ENCODE measurements at places on chromosomes 3 and 15.
A peak's percentile ranks its signal among the peaks of the same experiment; 100 is the strongest.

DNA sequence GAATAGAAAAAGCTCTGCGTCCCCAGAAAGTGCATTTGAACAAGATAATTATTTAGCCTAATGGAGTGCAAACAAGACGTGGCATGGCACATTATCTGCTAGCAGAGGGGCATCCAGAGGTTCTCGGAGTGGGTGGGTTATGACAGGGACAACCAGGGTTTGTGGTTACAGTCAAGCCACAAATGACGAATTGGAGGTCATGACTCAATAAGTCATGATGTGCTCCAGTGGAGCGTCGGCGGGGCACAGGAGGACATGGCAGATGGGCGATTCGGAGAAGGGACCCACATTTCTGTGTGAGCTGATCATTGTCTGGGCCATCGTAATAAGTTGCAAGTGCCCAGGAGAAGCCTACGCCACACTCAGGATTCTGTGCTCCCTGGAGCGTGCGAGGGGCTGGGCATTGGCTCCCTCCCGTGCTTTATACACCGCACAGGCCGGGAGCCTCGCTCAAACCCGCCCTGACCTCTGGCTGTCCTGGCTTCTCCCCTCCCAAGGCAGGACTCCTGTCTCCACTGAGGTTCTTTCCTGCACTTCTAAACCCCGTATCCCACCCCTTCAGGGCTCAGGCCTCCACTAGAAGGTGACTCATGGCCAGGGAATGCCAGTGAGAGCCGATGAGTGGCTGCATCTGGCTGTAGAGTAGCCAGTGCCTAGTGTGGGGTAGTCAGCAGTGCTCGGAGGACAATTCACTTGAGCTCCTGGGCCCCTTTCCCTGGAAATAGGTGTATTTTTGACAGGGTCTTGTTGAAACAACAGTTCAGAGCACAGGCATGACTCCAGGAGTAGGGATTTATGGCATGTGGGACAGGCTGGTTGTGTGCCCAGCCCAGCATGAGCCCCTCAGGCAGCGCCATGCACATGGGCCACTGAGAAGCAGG, 67.4 kb downstream of the GRIP2 start:
- no peak overlapping the region for H3K4me3 ChIP-seq
- no peak for DNase-seq
- H3K4me1 ChIP-seq, result peaks cover 14% of the 10 kb centered on the region
- H3K27ac ChIP-seq, result peak overlapping the region; percentile 56
- peaks cover 27% of the 10 kb centered on the region for H3K36me3 ChIP-seq

GRCh38 chr3:73786321-73786807, 161.6 kb upstream of the PDZRN3 start:
- no peaks in the 10 kb centered on the region for H3K27me3 ChIP-seq
- H3K4me1 ChIP-seq, result peaks cover 18% of the 10 kb centered on the region
- H3K27ac ChIP-seq, result no peak overlapping the region
- no peaks in the 10 kb centered on the region for H3K36me3 ChIP-seq
- no peak for DNase-seq

DNA sequence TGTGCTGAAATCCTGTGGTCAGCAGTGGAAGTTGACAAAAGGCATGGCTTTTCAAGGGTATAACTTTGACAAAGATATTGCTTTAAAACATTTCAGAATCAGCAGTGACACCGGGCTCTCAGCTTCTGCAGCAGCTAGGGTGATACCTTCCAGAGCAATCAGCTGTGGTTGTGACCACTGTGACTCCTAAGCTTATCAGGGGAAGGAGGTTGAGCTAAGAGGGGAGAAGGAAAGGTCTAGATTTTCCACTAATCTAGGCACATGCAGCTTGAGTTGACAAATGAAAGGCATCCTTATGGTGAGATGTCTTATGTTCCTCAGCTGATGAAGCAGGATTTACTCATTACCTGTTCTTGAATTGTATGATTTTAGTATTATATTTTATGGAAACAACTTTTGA, 16.3 kb upstream of the LRRFIP2 start:
- no peaks in the 10 kb centered on the region for H3K4me1 ChIP-seq
- peaks cover 2% of the 10 kb centered on the region for H3K27me3 ChIP-seq
- no peak for DNase-seq
- no peaks in the 10 kb centered on the region for H3K36me3 ChIP-seq
- no peak overlapping the region for H3K27ac ChIP-seq

- no peak for DNase-seq
- no peak overlapping the region for H3K4me3 ChIP-seq
- no peaks in the 10 kb centered on the region for H3K27me3 ChIP-seq
- H3K27ac ChIP-seq, result no peak overlapping the region
These were observed 16.6 kb downstream of the MASP1 start for GRCh38 chr3:187274977-187275338.

DNA sequence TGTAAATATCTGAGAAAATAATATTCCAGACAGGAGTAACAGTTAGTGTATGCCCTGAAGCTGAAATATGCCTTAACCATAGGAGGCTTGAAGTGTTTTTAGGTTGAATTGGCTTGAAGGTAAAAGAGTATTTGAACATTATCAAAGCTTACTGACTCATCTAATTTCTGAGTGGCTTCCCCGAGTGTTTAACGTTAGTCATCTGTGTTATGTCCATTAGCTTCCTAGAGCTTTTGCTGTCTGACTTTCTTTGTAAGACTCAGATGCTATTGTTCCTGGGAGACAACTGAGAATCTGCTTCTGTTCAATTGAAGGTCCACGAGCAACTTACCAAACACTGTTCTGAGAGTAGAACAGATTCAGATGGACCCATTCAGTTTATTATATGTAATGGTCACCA, 656.8 kb upstream of the NECTIN3 start:
- H3K4me3 ChIP-seq, result no peak overlapping the region
- H3K4me1 ChIP-seq, result no peaks in the 10 kb centered on the region
- no peak for DNase-seq
- H3K27ac ChIP-seq, result no peak overlapping the region

- peaks cover 50% of the 10 kb centered on the region for H3K4me1 ChIP-seq
- H3K27me3 ChIP-seq, result no peaks in the 10 kb centered on the region
- peak overlapping the region; percentile 36 for H3K27ac ChIP-seq
- DNase-seq, result no peak
These were observed 1.1 kb upstream of the RBMS3 start for GRCh38 chr3:29279806-29280205.

- no peak overlapping the region for H3K4me3 ChIP-seq
- no peak for DNase-seq
- peaks cover 8% of the 10 kb centered on the region for H3K4me1 ChIP-seq
- H3K36me3 ChIP-seq, result no peaks in the 10 kb centered on the region
- no peaks in the 10 kb centered on the region for H3K27me3 ChIP-seq
- no peak overlapping the region for H3K27ac ChIP-seq
These were observed 62.4 kb upstream of the PIAS1 start for GRCh38 chr15:67991706-67992105.

GRCh38 chr3:130854208-130854864, 39.5 kb upstream of the ATP2C1 start:
- DNase-seq, result no peak
- peaks cover 10% of the 10 kb centered on the region for H3K27me3 ChIP-seq
- H3K4me3 ChIP-seq, result no peak overlapping the region
- no peak overlapping the region for H3K27ac ChIP-seq

GRCh38 chr3:71488391-71488809, 95.1 kb downstream of the FOXP1 start:
- H3K27me3 ChIP-seq, result no peaks in the 10 kb centered on the region
- peaks cover 8% of the 10 kb centered on the region for H3K4me1 ChIP-seq
- no peak overlapping the region for H3K27ac ChIP-seq
- no peak overlapping the region for H3K4me3 ChIP-seq

DNA sequence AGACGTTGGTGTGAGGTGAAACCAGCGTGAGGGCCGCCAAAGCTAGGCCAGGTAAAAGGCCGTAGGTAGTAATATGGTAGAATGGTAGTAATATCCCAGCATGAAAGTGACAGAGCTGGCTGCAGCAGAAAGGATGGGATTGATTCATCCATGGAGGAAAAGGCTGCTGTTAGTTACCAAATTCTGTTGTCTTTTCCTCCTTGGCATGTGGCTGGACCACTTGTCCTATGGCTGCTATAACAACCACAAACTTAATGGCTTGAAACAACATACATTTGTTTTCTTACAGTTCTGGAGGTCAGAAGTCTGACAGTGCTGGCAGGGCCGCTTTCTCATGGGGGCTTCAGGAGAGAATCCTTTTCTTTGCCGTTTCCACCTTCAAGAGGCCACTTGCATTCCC, 47.8 kb upstream of the CHST2 start:
- no peaks in the 10 kb centered on the region for H3K27me3 ChIP-seq
- H3K4me3 ChIP-seq, result no peak overlapping the region
- no peaks in the 10 kb centered on the region for H3K36me3 ChIP-seq
- H3K4me1 ChIP-seq, result no peaks in the 10 kb centered on the region

DNA sequence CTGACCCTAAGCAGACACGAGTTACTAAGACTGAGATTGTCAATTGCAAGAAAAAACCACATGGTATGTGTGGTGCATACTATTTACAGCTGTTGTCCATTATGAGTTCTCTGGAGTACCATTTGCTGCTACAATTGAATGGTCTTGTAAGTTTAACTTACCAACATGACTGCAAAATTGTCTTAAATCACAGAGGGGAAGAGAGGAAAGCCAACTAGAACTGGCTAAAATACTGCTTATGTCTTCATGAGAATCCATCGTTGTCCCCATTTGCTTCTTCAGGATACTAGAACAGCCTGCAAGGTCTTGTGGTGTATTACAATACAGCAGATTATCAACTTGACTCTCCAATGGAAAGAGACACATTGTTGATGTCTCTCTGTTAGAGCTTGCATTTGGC, 313.2 kb downstream of the AGBL1 start:
- DNase-seq, result no peak
- H3K27me3 ChIP-seq, result peaks cover 40% of the 10 kb centered on the region
- H3K4me3 ChIP-seq, result no peak overlapping the region
- no peaks in the 10 kb centered on the region for H3K36me3 ChIP-seq

GRCh38 chr3:179348325-179349013, 960 bp downstream of the MFN1 start:
- peaks cover 6% of the 10 kb centered on the region for H3K4me1 ChIP-seq
- H3K27me3 ChIP-seq, result no peaks in the 10 kb centered on the region
- H3K4me3 ChIP-seq, result peak overlapping the region; percentile 100
- peaks cover 10% of the 10 kb centered on the region for H3K36me3 ChIP-seq
- DNase-seq, result no peak

DNA sequence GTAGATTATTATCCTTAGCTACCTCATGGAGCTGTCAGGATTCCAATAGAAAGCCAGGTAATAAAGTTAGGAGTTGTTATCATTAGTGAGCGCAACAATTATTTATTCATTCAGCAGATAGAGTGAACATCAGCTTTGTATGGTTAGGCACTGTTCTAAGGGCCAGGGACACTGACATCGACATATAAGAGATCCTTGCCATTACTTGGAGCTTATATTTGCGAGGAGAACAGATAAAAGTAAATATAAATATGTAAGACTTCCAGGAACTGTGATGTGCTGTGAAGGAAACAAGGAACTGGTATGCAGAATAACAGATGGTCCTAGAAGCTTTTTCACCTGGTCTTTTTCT, 473 bp downstream of the LSM3 start:
- H3K4me1 ChIP-seq, result peaks cover 45% of the 10 kb centered on the region
- peak overlapping the region; percentile 100 for H3K27ac ChIP-seq
- peak overlapping the region; percentile 98 for H3K4me3 ChIP-seq
- no peak for DNase-seq
- H3K27me3 ChIP-seq, result no peaks in the 10 kb centered on the region

GRCh38 chr3:188807006-188807405, 364.8 kb upstream of the TPRG1 start:
- peaks cover 32% of the 10 kb centered on the region for H3K36me3 ChIP-seq
- H3K27ac ChIP-seq, result no peak overlapping the region
- no peaks in the 10 kb centered on the region for H3K4me1 ChIP-seq
- no peak for DNase-seq
- H3K27me3 ChIP-seq, result no peaks in the 10 kb centered on the region
- no peak overlapping the region for H3K4me3 ChIP-seq

DNA sequence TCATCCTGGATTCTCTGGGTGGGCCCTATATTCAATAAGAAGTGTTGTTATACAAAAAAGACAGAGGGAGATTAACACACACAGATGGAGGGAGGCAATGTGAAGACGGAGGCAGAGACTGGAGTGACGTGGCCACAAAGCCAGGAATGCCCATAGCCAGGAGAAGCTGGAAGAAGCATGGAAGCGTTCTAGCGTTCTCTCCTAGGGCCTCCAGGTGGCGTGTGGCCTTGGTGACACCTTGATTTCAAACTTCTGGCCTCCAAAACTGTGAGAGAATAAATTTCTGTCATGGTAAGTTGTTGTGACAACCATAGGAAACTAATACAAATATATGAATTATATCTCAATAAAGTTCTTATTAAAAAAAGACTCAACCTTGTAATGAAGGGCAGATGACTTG, 21.3 kb downstream of the THBS1 start:
- no peak for DNase-seq
- peaks cover 24% of the 10 kb centered on the region for H3K4me1 ChIP-seq
- H3K27ac ChIP-seq, result no peak overlapping the region
- no peaks in the 10 kb centered on the region for H3K36me3 ChIP-seq
- H3K4me3 ChIP-seq, result no peak overlapping the region
- no peaks in the 10 kb centered on the region for H3K27me3 ChIP-seq

GRCh38 chr15:77031376-77032050, 36.6 kb downstream of the PSTPIP1 start:
- peaks cover 3% of the 10 kb centered on the region for H3K36me3 ChIP-seq
- H3K4me1 ChIP-seq, result peaks cover 2% of the 10 kb centered on the region
- H3K27me3 ChIP-seq, result no peaks in the 10 kb centered on the region
- no peak overlapping the region for H3K4me3 ChIP-seq

DNA sequence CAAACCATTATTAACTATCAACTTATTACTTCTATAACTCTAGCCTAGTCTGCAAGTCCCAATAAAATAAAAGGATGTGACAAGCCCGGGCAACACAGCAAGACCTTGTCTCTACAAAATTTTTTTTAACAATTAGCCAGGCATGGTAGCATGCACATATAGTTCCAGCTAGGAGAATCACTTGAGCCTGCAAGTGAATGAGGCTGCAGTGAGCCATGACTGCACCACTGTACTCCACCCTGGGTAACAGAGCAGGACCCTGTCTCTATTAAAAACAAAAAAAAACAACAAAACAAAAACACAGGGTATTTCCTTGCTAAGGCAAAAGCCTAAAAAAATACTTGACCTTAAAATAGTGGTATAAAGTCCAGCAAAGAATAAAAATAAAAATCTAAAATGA, 31.4 kb downstream of the ANKRD28 start:
- H3K4me3 ChIP-seq, result no peak overlapping the region
- H3K36me3 ChIP-seq, result peaks cover 12% of the 10 kb centered on the region
- DNase-seq, result no peak
- peaks cover 7% of the 10 kb centered on the region for H3K4me1 ChIP-seq

- peaks cover 37% of the 10 kb centered on the region for H3K4me1 ChIP-seq
- H3K27me3 ChIP-seq, result no peaks in the 10 kb centered on the region
- DNase-seq, result no peak
These were observed 158.7 kb downstream of the GHSR start for GRCh38 chr3:172289583-172289982.

- DNase-seq, result no peak
- no peak overlapping the region for H3K27ac ChIP-seq
- H3K4me3 ChIP-seq, result no peak overlapping the region
- H3K4me1 ChIP-seq, result peaks cover 4% of the 10 kb centered on the region
These were observed 681.2 kb upstream of the GRM7 start for GRCh38 chr3:6179761-6180160.

- H3K36me3 ChIP-seq, result no peaks in the 10 kb centered on the region
- DNase-seq, result no peak
- no peaks in the 10 kb centered on the region for H3K27me3 ChIP-seq
- H3K4me1 ChIP-seq, result peaks cover 3% of the 10 kb centered on the region
These were observed 141.9 kb upstream of the PLSCR5 start for GRCh38 chr3:146747051-146747450.

Measured in mesothelial cell of epicardium (in vitro differentiated cells).